NCI-H1694 (cell line): ENCODE measurements at places on chromosomes 5 and 9.
A peak's percentile ranks its signal among the peaks of the same experiment; 100 is the strongest.

DNA sequence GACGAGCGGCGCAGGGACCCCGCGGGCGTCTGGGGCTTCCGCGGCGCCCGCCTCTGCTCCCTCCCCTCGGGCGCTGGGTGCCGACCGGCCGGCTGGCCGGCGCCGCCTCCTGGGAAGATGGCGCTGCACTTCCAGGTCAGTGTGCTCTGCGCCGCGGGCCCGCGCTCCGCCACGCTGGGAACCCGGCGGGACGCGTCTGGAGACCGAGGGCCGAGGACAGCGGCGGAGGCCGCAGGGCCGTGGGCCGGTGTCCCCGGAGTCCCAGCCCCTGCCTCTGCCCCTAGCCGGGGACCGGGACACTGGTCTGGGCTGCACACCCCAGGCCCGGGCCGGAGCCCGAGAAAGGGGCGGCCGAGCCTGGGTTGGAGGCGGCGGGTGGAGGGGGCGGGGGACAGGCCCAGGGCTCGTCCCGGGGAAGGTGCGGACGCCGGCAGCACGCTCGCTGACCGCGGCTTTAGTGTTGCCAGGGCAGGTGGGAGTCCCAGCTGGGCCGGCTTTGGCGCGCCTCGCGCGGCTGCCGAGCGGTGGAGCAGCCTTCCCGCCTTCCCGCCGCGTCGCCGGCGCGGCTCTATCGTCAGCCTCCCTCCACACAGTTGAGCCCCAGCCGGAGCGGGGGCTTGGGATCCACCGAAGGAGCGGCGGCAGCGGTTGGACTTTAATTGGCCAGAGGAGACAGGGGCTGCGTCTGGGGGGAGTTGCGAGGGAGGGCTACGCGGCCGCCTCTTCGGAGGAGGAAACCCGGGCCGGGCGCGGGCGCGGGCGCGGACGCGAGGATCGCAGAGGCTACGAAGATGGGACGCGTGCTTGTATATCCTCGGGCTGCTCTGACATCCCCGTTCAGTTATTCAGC is at the start of gene RANBP17:
Gene RANBP17 (plus strand): TSS at position 102 of the 850 bp plus-strand sequence.
- DNase-seq, result peak; percentile 9

DNA sequence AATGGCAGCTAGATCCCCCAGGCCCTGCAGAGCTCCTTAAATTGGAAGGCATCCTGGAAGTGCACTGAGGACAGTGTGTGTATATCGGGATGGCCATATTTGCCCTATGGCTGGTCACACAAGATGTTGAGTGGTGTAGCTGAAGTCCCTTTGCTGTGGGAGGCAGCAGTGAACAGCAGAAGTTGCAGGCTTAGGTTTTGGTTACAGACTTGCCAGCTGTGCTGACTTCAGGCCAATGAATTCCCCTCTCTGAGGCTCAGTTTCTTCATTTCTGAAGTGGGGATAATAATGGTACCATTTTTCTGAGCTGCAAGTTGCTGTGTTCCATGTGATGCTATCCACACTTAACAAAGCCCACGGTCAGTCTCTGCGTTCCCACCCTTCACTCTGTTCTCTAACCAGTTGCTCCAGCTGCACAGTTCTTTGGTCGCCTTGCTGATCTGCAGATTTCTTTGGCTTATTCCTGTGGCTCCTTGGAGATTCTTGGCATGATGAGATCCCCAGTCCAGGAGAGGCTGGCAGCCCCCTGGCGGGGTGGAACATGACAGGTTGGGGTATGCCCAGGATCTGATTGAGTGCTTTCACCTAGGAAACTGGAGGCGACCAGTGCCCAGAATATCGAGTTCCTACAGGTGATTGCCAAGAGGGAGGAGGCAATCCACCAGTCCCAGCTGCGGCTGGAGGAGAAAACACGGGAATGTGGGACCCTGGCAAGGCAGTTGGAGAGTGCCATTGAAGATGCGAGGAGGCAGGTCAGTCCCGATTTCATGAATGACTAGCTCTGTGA is 6.5 kb upstream of the GLE1 start:
- DNase-seq, result no peak

GRCh38 chr5:66814146-66814991 is 218.2 kb downstream of the MAST4 start:
- DNase-seq, result peak; percentile 34

DNA sequence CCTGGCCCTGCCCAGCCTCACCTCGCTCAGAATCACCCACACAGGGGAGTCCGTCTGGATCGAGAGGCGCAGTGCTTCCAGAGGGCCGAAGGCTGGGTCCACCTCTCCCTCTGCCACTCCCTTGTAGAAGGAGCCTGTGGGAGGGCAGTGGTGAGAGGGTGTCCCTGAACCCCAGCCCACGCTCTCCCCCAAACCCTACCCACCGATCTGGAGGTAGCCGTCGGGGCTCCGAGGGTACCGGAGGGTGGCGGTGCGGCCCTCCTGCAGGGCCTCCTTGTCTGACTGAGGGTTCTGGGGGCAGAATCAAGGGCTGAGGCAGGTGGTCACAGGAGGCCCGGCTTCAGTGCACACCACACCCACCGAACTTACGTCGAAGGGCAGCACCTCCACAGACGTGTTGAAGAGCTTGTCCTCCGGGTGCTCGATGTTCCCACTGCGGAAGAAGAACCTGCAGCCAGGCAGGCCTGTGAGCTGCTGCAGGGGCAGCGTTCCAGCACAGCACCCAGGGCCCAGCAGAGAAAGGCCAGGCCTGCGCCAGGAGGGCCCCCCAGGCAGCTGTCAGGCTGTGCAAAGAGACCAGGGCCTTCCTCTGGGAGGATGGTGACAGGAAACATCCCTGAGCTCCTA is 4.5 kb downstream of the LTC4S start:
- DNase-seq, result no peak

DNA sequence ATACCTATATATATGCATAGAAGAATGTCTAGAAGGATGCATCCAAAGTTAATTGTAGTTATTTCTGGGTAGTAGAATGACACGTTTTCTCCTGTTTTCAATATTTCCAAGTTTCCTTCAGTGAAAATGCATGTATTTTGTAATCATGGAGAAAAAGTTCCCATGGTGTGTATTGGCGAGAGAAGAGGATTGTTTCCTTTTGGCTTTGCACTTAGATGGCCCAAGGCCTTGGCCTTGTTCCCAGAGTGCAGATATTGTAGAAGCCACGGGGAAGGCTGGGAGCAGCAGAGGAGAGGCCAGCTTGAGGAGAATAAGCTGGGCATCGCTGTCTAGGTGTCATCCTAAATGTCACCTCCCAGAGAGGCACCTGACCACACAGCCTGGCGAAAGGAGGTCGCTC is 44.0 kb downstream of the IRF1 start:
- no peak for DNase-seq
